Right lobe of liver (tissue), 6 donors: ENCODE measurements at places on chromosomes 13 and 19. TPM values are rescaled to one million over a fixed set of nuclear protein-coding genes. Genes with fewer than 3 reads are reported as not detected.

DNA sequence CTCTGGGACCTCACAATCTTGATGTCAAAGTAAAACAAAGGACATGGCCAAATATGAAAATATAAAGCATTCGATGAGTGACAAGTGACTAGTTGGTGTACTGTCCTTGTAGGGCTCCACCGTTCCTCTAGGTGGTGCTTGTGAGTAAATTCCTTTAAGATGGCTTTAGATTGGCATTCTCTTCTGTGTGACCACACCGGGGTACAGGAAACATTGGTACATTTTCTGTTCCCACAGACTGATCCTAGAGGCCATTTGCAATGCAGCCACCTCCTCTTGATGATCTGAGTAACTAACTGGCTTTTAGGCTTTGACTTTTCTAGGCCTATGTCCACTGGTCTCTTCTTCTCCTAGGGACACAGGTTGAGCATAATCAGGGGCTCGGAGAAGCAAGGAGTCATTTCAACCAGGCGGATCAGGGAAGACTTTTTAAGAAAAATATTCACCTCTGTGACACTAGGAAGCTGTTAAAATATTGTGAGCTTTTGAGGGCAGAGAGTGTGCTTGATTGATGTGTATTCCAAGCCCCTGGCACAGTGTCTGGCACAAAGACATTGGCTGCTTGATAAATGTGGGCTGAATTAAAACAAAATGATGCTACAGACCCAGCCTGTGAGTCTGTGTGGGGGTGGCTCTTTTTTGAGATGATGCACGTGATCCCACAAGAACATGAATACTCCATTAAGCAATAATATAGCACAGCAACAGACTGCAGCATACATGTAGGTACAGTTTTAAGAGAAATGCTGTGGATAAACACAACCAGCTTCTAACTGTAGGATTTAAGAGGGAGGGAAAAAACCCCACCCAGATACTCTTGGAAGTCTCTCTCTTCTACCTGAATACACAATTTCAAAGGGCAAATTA lies 21.0 kb downstream of the EPSTI1 start:
- DNase-seq: no peak

GRCh38 chr19:56263319-56263718 lies 9.2 kb upstream of the EDDM13 start:
- DNase-seq: no peak

DNA sequence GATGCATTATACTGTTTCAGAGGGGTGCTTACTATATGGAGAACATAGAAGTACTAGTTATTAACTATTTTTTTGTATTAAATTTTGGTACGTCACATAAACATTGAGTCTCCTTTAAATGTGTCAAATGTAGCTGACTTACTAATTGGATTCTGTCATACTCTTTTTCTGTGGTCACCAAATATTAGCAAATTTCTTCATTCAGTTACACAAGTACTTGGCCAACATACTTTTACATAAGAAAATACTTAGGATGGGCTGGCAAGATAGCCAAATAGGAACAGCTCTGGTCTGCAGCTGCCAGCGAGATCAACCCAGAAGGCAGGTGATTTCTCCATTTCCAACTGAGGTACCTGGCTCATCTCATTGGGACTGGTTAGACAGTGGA lies 19.2 kb downstream of the LPAR6 start:
- no peak for DNase-seq

DNA sequence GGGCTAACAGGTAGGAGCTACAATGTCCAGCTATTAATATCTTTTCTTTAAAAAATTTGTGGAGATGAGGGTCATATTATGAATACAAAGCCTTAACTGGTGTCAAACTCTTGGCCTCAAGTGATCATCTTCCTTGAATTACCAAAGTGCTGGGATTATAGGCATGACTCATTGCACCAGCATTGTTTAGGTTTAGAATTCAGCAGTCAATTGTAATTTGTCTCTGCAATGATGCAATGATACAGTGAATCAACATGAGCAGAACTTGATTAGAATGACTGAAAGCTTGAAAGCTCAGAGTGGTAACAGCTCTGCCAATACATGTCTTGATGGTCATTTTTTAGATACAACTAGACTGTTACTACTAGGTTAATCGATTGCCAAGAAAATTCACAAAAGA lies 752.8 kb upstream of the MIR17HG start:
- DNase-seq: no peak

Gene IGFL3
- total RNA-seq: not detected
